ENCODE measurements at places on chromosomes 7 and 10. TPM values are rescaled to one million over a fixed set of nuclear protein-coding genes. Genes with fewer than 3 reads are reported as not detected.

NFE2L3 gene
- 6.9 TPM for total RNA-seq

AKR1C8 gene
- not detected for total RNA-seq

FAM237B gene
- not detected for total RNA-seq

GET4 gene
- total RNA-seq = 15.1 TPM

GPER1 gene
- total RNA-seq = 2.6 TPM

STK17A gene
- total RNA-seq = 91.1 TPM
